NCI-H1105 treated with DMSO at 0.1 percent for 48 hours (cell line): ENCODE measurements at places on chromosomes 1 and 21.

- DNase-seq = peak; percentile 82
Observed at GRCh38 chr1:86703696-86704457, 499 bp upstream of the SH3GLB1 start.

GRCh38 chr1:179231923-179232322 is 2.4 kb upstream of the ABL2 start:
- no peak for DNase-seq

GRCh38 chr21:35316933-35317332 is 267.8 kb upstream of the RUNX1 start:
- no peak for DNase-seq

GRCh38 chr1:228930479-228930957 is 195.2 kb downstream of the RHOU start:
- DNase-seq = no peak

GRCh38 chr1:18387307-18387706 is 93.4 kb upstream of the KLHDC7A start:
- no peak for DNase-seq

DNA sequence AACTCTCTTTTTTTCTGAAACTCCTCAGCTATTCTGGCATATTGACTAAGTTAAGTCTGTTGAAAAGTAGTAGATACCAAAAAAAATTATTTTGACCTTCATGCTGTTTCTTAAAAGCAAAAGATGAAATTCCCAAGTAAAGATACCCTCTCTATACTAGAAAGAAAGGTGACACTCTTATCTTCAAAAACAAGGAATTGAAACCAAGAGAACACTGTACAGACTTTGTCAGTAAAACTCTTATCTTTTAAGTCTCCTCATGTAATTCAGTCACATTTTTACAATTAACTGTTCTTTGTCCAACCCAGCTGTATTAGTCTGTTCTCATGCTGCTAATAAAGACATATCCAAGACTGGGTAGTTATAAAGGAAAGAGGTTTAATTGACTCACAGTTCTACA is 496.2 kb downstream of the LTN1 start:
- no peak for DNase-seq

DNA sequence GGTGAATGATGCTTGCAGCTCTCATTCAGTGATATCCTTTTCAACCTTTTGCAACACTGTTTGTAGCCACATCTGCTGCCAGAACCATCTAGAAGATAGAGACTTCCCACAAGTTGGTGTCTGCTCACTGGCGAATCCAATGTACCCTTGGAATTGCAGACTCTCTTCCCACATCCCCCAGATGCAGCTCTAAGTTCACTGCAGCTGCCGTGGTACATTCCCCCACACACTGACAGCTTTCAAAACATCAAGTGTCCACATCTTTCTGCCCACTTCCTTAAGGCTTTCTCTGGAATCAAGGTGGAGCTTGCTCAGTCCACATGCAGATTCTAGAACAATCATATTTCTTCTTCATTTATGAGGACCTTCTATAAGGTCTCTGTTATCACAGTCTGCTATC is 99.2 kb downstream of the PLPPR4 start:
- no peak for DNase-seq

DNA sequence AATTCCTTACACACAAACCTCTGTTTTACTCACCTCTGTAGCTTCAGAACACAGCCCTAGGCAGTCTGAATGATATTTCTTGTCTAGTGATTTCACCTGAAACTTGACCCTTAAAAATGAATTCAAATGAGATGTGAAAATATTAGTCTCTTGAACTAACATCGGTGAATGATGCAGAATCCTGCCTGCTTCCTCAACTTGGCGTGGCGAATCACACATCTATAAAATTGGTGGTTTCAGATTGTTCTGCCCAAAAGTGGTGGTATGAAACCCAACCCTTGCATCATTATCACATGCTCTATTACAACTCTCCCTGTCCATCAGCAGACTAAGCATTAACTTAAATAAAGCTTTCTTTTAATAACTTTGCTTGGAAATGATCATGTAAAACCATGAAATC is 26.9 kb upstream of the C1orf21 start:
- no peak for DNase-seq
